ENCODE measurements at places on chromosomes 2 and 18. TPM values are rescaled to one million over a fixed set of nuclear protein-coding genes. Genes with fewer than 3 reads are reported as not detected.

TXNDC2 gene
- not detected for total RNA-seq

KCNE4 gene
- total RNA-seq, result not detected

CNGA3 gene
- total RNA-seq, result not detected

FBXO48 gene
- 2.5 TPM for total RNA-seq

CENPA gene
- total RNA-seq, result 27.7 TPM

SERPINB10 gene
- not detected for total RNA-seq

IL18RAP gene
- 43.4 TPM for total RNA-seq

TMEM37 gene
- total RNA-seq, result not detected

DSG1 gene
- not detected for total RNA-seq

Data from T-helper 1 cell treated with Interleukin-12 subunit alpha and Interleukin-12 subunit beta and Interleukin-4 antibody, amounts not matched to agents 30 ng/mL and 1 ng/mL, for 36 hours (primary cell).